Breast epithelium (tissue), 4 donors: ENCODE measurements at places on chromosomes 12 and 14. TPM values are rescaled to one million over a fixed set of nuclear protein-coding genes. Genes with fewer than 3 reads are reported as not detected.
A peak's percentile ranks its signal among the peaks of the same experiment; 100 is the strongest.

The CLEC2B gene
- total RNA-seq: 29.3 TPM

GRCh38 chr14:44897041-44897844 lies 64.5 kb downstream of the KLHL28 start:
- no peaks in the 10 kb centered on the region for H3K27me3 ChIP-seq
- DNase-seq: peak; percentile 97
- no peaks in the 10 kb centered on the region for H3K36me3 ChIP-seq

DNA sequence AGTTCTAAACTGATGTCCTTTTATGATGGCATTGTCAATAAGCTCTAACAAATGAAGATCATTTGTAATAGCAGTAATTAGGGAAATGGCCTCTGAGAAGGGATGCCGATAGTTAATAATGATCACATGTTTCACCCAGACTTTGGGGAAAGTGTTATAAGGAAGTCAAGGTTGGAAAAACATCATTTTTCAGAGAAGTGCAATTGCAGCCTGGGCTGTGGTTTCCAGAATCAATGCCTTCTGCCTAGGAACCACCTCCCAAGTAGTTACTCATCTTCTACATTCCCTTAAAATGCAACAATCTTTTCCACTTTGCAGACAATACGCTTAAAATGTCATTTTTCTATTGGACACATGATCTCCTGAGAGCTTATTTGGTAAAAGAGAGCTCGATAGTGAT lies 879 bp downstream of the EDDM3A start:
- no peak overlapping the region for H3K27ac ChIP-seq
- no peaks in the 10 kb centered on the region for H3K4me1 ChIP-seq
- H3K27me3 ChIP-seq: no peaks in the 10 kb centered on the region
- DNase-seq: no peak

DNA sequence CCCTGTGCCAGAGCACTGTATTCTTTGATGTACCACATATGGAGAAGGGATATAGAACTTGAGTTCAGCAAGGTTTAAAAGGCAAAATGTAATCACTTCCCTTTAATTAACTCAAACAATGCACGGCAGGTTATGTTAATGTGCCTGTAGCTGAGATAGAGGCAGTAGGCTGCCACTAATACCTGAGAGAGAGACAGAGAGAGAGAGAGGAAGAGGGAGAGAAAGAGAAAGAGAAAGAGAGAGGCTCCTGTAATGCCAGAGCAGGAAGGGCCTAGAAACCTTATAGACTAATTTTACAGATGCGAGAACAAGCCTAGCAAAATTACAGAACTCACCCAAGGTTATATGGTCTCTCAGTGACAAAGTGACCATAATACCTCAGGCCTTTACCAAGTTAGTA lies 679.8 kb downstream of the NRXN3 start:
- no peak overlapping the region for H3K27ac ChIP-seq
- no peak for DNase-seq
- no peaks in the 10 kb centered on the region for H3K27me3 ChIP-seq
- no peaks in the 10 kb centered on the region for H3K4me1 ChIP-seq
- no peak overlapping the region for H3K4me3 ChIP-seq
- H3K36me3 ChIP-seq: no peaks in the 10 kb centered on the region

The RNASE4 gene
- total RNA-seq: 367 TPM

GRCh38 chr14:101318271-101318670 lies 243.0 kb upstream of the DIO3 start:
- no peaks in the 10 kb centered on the region for H3K36me3 ChIP-seq
- H3K27me3 ChIP-seq: no peaks in the 10 kb centered on the region
- no peaks in the 10 kb centered on the region for H3K4me1 ChIP-seq
- H3K27ac ChIP-seq: no peak overlapping the region
- DNase-seq: no peak

DNA sequence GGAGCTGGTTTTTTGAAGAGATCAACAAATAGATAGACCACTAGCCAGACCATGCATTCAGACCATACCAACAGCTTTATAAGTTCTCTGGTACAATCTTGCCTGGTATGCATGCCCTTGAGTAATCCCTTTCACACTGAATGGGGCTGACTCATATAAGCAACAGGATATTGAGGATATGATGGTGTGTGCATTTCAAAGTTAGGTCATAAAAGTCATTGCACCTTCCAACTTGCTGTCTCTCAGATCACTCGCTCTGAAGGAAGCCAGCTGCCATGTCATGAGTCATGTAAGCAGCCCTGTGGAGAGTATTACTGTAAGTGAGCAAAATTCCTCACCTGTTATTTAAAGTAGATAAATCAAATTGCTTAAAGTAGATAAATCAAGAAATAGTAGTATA lies 45.0 kb upstream of the OR6J1 start:
- no peaks in the 10 kb centered on the region for H3K4me1 ChIP-seq
- H3K4me3 ChIP-seq: no peak overlapping the region
- no peak overlapping the region for H3K27ac ChIP-seq
- no peak for DNase-seq
- no peaks in the 10 kb centered on the region for H3K36me3 ChIP-seq

GRCh38 chr14:103430358-103430757 lies 45.1 kb downstream of the MARK3 start:
- no peak overlapping the region for H3K27ac ChIP-seq
- H3K27me3 ChIP-seq: no peaks in the 10 kb centered on the region
- DNase-seq: no peak
- H3K36me3 ChIP-seq: no peaks in the 10 kb centered on the region
- H3K4me1 ChIP-seq: no peaks in the 10 kb centered on the region

DNA sequence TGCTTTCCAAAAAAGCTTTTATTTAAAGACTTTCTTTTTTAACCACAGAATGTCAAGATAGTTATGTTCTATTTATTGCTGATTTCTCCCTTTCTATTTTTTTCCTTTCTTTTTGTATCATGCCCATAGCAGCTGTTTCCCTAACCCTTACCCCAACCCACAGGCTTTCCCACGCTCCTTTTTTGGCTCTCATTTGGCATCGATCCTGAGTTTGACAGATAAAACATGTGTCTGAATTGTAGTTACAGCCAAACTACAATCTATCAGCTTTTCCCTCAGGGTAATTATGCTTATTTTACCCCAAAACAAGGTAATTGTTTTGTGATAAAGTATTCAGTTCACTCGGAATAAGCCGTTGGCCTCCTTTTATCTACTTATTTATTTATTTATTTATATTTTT lies 46.7 kb downstream of the PDE3A start:
- H3K27ac ChIP-seq: no peak overlapping the region
- no peaks in the 10 kb centered on the region for H3K36me3 ChIP-seq
- H3K4me1 ChIP-seq: no peaks in the 10 kb centered on the region
- no peaks in the 10 kb centered on the region for H3K27me3 ChIP-seq
- H3K4me3 ChIP-seq: no peak overlapping the region
- DNase-seq: no peak

- no peak overlapping the region for H3K4me3 ChIP-seq
- H3K36me3 ChIP-seq: no peaks in the 10 kb centered on the region
- peak overlapping the region; percentile 62 for H3K27ac ChIP-seq
- no peaks in the 10 kb centered on the region for H3K27me3 ChIP-seq
- DNase-seq: no peak
Observed at GRCh38 chr12:46390881-46391280, 18.3 kb upstream of the SLC38A2 start.

DNA sequence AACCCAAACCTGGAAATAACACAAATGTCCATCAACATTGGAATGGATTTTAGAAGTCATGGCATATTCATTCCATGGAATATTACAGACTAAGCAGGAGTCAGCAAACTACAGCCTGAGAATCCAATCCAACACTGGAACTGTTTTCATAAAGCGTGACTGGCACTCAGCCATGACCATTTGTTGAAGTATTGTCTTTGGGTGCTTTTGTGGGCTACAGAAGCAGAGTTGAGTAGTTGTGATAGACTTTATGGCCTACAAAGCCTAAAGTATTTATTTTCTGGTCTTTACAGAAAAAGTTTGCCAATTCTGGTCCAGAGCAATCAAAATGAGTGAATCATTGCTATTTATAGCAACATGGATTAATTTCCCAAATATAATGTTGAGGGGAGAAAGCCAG lies 34.5 kb upstream of the FRS2 start:
- no peak for DNase-seq
- H3K36me3 ChIP-seq: no peaks in the 10 kb centered on the region
- H3K4me1 ChIP-seq: no peaks in the 10 kb centered on the region
- H3K27ac ChIP-seq: no peak overlapping the region
- no peaks in the 10 kb centered on the region for H3K27me3 ChIP-seq

GRCh38 chr12:75172611-75173010 lies 37.0 kb downstream of the KCNC2 start:
- DNase-seq: no peak
- H3K4me3 ChIP-seq: no peak overlapping the region
- H3K27ac ChIP-seq: no peak overlapping the region
- H3K4me1 ChIP-seq: no peaks in the 10 kb centered on the region
- H3K36me3 ChIP-seq: no peaks in the 10 kb centered on the region
- H3K27me3 ChIP-seq: no peaks in the 10 kb centered on the region

- DNase-seq: peak; percentile 58
- H3K27ac ChIP-seq: peak within 1 kb of the TSS; percentile 83
- peaks cover 16% of the 10 kb centered on the region for H3K4me1 ChIP-seq
- peak within 1 kb of the TSS; percentile 92 for H3K4me3 ChIP-seq
- H3K36me3 ChIP-seq: no peaks in the 10 kb centered on the region
- no peaks in the 10 kb centered on the region for H3K27me3 ChIP-seq
Observed at GRCh38 chr12:47773062-47773857, at the start of gene SLC48A1. Gene SLC48A1 (plus strand): TSS chr12:47773238. CDS start chr12:47773305, 67 bp downstream.

- no peaks in the 10 kb centered on the region for H3K36me3 ChIP-seq
- DNase-seq: no peak
- H3K4me1 ChIP-seq: no peaks in the 10 kb centered on the region
- H3K27ac ChIP-seq: no peak overlapping the region
Observed at GRCh38 chr14:28163897-28164296, 602.7 kb upstream of the FOXG1 start.

GRCh38 chr14:104795781-104796686 lies 486 bp upstream of the AKT1 start:
- H3K4me1 ChIP-seq: peaks cover 24% of the 10 kb centered on the region
- DNase-seq: no peak
- H3K27ac ChIP-seq: peak overlapping the region; percentile 98
- H3K36me3 ChIP-seq: no peaks in the 10 kb centered on the region

GRCh38 chr14:56284641-56285040 lies 166.4 kb downstream of the PELI2 start:
- no peaks in the 10 kb centered on the region for H3K27me3 ChIP-seq
- no peak overlapping the region for H3K4me3 ChIP-seq
- H3K27ac ChIP-seq: no peak overlapping the region
- H3K4me1 ChIP-seq: no peaks in the 10 kb centered on the region

GRCh38 chr14:59371771-59372170 lies 93.4 kb downstream of the GPR135 start:
- H3K4me3 ChIP-seq: no peak overlapping the region
- H3K27me3 ChIP-seq: no peaks in the 10 kb centered on the region
- peak overlapping the region; percentile 10 for H3K27ac ChIP-seq
- H3K36me3 ChIP-seq: no peaks in the 10 kb centered on the region

The STYK1 gene
- total RNA-seq: 4.9 TPM

The MAX gene
- 51.7 TPM for total RNA-seq

The LIMA1 gene
- total RNA-seq: 156 TPM

DNA sequence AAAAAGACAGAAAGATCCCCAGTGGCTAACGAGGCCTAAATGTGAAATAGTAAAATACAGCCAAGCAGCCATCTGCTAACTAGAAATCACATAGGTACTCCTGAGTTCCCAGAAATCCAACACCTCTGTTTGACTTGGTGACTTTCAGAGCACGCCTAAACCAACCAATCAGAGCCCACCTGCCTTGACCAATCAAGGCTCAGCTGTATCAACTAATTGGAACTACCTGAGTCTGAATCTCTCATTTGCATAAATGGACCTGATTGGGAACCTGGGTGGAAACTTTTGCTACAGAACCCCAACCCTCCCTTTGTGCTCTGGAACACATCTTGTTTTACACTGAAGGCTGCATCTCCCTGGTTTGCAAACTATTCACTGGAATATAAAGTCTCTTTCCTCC lies 5.1 kb upstream of the TCL1B start:
- H3K36me3 ChIP-seq: no peaks in the 10 kb centered on the region
- H3K27ac ChIP-seq: no peak overlapping the region
- H3K4me3 ChIP-seq: no peak overlapping the region
- DNase-seq: no peak
- H3K4me1 ChIP-seq: no peaks in the 10 kb centered on the region
- H3K27me3 ChIP-seq: peaks cover 9% of the 10 kb centered on the region

The ERP27 gene
- total RNA-seq: 7.8 TPM

- H3K27ac ChIP-seq: no peak overlapping the region
- DNase-seq: no peak
- no peak overlapping the region for H3K4me3 ChIP-seq
- H3K36me3 ChIP-seq: no peaks in the 10 kb centered on the region
- H3K4me1 ChIP-seq: no peaks in the 10 kb centered on the region
- no peaks in the 10 kb centered on the region for H3K27me3 ChIP-seq
Observed at GRCh38 chr12:124094733-124095132, 121.7 kb downstream of the ZNF664 start.

The PLEKHD1 gene
- 2.0 TPM for total RNA-seq

GRCh38 chr12:125125271-125125670 lies 60.0 kb downstream of the AACS start:
- H3K36me3 ChIP-seq: no peaks in the 10 kb centered on the region
- DNase-seq: no peak
- no peak overlapping the region for H3K27ac ChIP-seq

The TRPV4 gene
- 6.4 TPM for total RNA-seq

- no peaks in the 10 kb centered on the region for H3K27me3 ChIP-seq
- no peaks in the 10 kb centered on the region for H3K4me1 ChIP-seq
- no peak for DNase-seq
- no peak overlapping the region for H3K4me3 ChIP-seq
- no peak overlapping the region for H3K27ac ChIP-seq
Observed at GRCh38 chr12:97162173-97162572, 255.1 kb downstream of the NEDD1 start.

DNA sequence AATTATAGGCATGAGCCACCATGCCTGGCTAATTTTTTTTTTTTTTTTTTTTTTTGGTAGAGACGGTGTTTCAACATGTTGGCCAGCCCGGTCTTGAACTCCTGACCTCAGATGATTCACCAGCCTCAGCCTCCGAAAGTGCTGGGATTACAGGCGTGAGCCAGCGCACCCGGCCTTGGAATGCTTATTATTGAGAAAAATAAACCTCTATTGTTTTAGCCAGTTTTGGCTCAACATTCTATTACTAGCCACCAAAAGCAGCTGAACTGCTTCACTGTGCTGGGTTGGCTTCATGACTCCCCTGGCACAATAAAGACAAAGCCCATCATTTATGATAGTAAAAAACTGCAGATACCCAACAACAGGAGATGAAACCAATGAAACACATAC lies 93.5 kb upstream of the CEP83 start:
- peak; percentile 24 for DNase-seq
- no peaks in the 10 kb centered on the region for H3K27me3 ChIP-seq
- no peaks in the 10 kb centered on the region for H3K4me1 ChIP-seq
- no peak overlapping the region for H3K4me3 ChIP-seq

GRCh38 chr12:76176940-76177339 lies 92.5 kb upstream of the NAP1L1 start:
- H3K4me1 ChIP-seq: no peaks in the 10 kb centered on the region
- H3K36me3 ChIP-seq: no peaks in the 10 kb centered on the region
- no peaks in the 10 kb centered on the region for H3K27me3 ChIP-seq
- no peak overlapping the region for H3K27ac ChIP-seq

The DPPA3 gene
- total RNA-seq: not detected

The CLEC9A gene
- total RNA-seq: not detected

GRCh38 chr12:102438827-102439210 lies 41.5 kb downstream of the IGF1 start:
- no peak overlapping the region for H3K4me3 ChIP-seq
- DNase-seq: no peak
- H3K27ac ChIP-seq: no peak overlapping the region
- H3K4me1 ChIP-seq: peaks cover 4% of the 10 kb centered on the region
- H3K36me3 ChIP-seq: no peaks in the 10 kb centered on the region
- H3K27me3 ChIP-seq: no peaks in the 10 kb centered on the region
